Activated T-helper 9 cell treated with anti-CD3 and anti-CD28 coated beads, Interleukin-2, amount 50 U/mL, for 16 hours (primary cell): ENCODE measurements at places on chromosomes 5 and 9.

DNA sequence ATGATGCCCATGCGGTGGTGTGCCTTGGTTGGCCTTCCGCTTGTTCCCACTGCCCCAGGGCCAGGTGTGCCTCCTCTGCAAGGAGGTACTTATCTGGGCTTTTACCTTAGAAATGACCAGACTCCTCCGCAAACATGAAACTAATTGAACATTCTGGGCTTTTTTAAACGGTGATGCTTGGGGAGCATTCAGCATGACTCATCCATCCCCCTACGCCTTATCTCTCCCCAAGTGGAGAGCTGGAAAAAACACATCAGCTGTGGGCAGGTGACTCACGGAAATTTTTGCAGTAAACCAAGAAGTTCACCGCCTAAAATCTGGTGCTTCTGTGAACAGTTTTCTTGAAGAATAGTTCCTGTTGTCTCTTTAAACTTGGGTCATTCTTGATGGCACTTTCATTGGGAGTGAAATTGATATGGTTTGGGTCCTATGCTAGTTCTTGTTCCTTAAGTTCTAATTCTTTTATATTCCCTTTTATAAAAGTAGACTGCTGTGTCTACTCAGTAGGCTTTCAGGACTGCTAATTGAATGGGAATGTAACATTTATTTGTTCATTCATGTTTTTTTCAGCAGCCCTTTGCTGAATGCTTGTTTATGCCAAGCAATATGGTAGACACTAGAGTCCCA lies 39.6 kb downstream of the SFXN1 start:
- peak; percentile 73 for DNase-seq

GRCh38 chr5:170429014-170429413 lies 39.8 kb upstream of the KCNMB1 start:
- no peak for DNase-seq

DNA sequence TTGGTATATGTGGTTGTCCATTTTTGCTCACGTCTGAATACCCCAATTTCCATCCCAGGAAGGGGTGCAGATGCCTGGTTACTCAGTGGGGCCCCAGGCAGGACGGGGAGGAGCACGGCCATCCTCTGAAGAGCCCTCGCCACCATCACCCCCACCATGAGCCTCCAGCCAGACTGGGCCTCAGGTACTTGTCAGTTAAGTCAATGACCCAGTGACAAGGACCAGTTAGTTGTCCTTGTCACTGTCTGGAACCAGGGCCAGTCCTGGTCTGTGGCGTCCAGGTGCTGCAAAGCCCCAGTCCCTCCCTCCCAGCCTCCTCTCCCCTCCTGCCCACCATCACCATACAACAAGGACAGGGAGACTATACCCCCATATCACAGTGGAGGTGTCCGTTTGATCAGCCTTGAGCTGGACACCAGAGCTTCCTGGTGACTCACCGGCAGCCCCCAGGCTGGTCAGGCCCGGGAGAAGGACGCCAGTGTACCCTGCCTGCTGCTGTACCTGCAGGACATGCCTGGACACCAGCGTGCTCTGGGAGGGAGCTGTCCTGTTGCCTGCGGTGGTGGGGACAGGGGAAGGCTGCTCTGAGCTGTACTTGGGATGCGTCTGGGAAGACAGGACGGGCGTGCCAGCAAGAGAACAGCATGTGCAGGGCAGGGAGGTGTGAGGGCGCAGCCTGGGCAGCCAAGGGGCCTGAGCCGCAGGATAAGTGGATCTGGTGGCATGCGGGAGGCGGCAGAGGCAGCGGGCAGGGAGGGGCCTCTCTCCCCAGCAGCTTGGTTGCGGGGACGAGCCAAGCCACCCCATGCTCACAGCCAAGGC lies 32.6 kb upstream of the TTLL11 start:
- DNase-seq, result no peak

DNA sequence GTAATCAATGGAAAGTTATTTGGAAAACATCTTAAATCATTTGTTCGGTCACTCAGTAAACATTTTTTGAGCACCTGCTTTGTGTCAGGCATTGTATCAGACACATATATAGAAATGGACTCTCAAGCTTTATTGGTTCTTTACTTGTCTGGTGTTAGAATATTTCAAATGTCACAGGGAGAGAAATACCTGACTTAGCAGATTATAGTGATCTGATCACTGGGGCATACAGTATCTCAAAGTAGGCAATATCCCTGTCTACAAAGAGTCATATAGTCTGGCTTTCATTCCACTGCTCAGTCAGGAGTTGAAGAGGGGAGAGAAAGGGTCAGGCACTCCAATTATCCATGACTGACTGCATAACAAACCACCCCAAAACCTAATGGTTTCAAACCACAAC lies 30.2 kb downstream of the ENTREP1 start:
- no peak for DNase-seq

GRCh38 chr9:128637656-128638055 lies 19.0 kb downstream of the DYNC2I2 start:
- DNase-seq, result no peak

DNA sequence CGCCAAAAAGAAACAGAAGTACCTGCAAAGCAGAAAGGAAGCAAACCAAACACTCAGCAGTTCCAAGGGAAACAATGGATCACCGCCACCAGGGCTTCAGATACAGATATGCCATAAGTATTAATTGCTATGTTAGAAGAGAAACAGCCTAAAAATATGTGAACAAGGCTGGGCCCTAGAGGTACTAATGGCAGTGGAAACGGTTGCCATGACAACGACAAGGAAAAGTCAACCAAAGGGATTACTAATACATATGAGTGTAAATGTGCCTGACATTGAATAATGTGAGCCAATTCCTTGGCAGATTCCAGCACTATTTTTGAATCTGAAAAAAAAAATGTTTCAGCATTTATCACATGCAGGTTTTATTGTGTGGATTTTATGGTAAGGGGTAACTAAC lies 75.0 kb downstream of the CAVIN4 start:
- DNase-seq, result no peak
